ENCODE measurements at places on chromosomes 12 and 14. TPM values are rescaled to one million over a fixed set of nuclear protein-coding genes. Genes with fewer than 3 reads are reported as not detected.

DNA sequence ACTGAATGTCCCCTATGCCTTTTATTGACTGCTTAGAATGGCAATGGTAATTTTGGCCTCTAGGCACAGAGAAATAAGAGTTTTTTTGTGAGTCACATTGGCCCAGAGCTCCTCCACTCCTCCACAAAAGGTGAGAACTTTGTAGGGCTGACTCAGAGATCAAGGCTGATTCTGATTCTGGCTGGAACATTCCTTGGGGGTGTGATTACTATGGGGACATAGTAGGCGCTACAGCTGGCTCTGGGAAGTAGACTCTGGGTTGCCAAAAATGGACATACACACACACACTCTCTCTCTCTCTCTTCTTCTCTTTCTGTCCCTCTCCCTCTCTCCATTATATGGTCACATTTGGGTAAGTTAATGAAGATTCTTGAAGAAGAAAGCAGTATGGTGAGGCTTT is 174.6 kb upstream of the DDHD1 start:
- DNase-seq = no peak
- H3K27me3 ChIP-seq = no peaks in the 10 kb centered on the region

DNA sequence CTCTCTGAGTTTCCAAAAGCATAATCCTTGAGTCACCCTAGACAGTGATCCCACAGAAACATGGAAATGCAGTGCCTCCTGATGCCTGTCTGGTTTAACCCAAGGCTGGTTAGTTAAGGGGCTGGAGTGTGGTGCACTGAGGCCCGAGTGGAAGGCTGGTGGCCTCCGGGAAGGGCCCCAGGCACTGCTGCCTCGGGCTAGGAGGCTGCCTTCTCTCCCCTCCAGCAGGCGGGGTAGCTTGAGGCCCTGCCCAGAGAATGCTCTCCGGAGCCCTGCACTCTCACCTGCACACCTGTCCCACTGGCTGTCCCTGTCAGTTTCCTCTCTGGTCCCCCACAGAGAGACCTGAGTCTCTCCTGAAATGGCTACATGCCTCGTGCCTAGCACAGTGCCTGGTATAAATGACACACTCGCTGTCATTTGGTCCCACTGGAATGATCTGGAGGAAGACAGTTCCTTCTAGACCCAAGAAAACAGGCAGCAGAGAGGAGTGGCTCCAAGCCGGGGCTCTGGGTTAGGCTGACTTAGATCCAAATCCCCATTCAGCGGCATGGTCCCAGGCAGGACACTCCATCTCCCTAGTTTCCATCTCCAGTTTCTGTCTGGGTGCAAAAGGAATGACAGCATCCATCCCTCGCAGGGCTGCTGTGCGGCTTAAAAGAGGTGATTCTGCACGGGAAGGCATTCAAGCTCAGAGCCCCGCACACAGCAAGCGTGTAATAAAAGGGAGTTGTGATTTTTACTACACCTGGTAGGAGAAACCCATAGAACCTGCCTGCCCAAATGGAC is 54.0 kb downstream of the RBM19 start:
- H3K4me1 ChIP-seq = no peaks in the 10 kb centered on the region
- H3K27me3 ChIP-seq = no peaks in the 10 kb centered on the region
- no peak overlapping the region for H3K27ac ChIP-seq
- no peak for DNase-seq

DNA sequence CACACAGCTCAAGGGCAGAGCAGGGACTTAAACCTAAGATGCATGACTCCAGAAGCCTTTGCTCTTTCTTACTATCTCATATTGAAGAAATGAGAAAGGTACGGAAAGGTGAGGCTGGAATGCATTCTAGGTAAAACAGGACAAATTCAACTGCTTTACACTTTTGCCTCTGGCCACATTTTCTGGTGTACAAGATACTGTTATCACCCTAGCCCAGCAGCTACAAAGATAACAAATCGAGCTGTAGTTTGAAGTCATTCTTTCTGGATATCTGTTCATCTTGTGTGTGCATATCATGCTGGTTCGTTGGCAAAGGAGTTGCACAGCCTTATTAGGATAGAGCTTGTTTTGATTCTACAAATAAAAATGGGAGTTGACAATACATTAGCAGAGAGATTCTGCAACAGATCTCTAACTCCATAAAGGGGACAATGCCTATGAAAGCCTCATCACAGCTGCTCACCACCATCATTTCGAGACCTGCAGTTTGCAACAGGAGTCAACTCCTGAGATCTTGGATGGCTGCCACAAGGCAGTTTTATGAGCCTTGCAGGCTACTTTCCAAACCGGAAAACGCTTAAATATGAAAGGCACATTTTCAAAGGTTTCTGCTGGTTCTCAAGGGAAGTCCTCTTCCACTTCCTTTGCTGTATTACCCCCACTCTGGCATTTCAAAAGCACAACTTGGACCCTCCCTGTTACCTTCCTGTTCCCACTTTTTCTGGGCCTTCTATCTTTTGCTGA is 64.9 kb downstream of the STXBP6 start:
- peaks cover 1% of the 10 kb centered on the region for H3K27me3 ChIP-seq
- no peak overlapping the region for H3K4me3 ChIP-seq
- H3K27ac ChIP-seq = no peak overlapping the region
- DNase-seq = no peak
- no peaks in the 10 kb centered on the region for H3K4me1 ChIP-seq

DNA sequence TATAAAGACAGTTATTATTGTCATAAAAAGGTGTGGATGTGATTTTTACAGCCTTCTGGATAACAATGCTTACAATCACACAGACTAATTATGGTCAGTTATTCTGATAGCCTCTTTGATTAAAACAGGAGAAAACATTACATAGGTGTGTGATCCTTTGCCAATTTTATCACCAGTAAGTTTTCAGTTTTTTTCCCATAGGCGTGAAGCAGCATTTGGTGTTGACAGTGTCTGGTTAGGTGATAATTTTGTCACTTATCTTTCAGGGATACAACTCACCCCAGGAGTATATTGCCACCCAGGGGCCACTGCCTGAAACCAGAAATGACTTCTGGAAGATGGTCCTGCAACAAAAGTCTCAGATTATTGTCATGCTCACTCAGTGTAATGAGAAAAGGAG is 208.8 kb downstream of the EPS8 start:
- no peak for DNase-seq
- no peaks in the 10 kb centered on the region for H3K27me3 ChIP-seq
- no peaks in the 10 kb centered on the region for H3K4me1 ChIP-seq
- H3K36me3 ChIP-seq = no peaks in the 10 kb centered on the region
- H3K4me3 ChIP-seq = no peak overlapping the region

GRCh38 chr12:30095511-30095910 is 311.8 kb upstream of the TMTC1 start:
- H3K27ac ChIP-seq = no peak overlapping the region
- H3K4me1 ChIP-seq = no peaks in the 10 kb centered on the region
- no peaks in the 10 kb centered on the region for H3K36me3 ChIP-seq
- no peak for DNase-seq

- peaks cover 2% of the 10 kb centered on the region for H3K4me1 ChIP-seq
- peak; percentile 80 for DNase-seq
- H3K27ac ChIP-seq = no peak overlapping the region
- H3K27me3 ChIP-seq = no peaks in the 10 kb centered on the region
- no peak overlapping the region for H3K4me3 ChIP-seq
Observed at GRCh38 chr12:116594325-116595038, 35.3 kb downstream of the MAP1LC3B2 start.

- H3K4me3 ChIP-seq = no peak overlapping the region
- H3K4me1 ChIP-seq = no peaks in the 10 kb centered on the region
- no peaks in the 10 kb centered on the region for H3K36me3 ChIP-seq
- H3K27me3 ChIP-seq = no peaks in the 10 kb centered on the region
Observed at GRCh38 chr14:90549794-90550641, 153.2 kb downstream of the CALM1 start.

DNA sequence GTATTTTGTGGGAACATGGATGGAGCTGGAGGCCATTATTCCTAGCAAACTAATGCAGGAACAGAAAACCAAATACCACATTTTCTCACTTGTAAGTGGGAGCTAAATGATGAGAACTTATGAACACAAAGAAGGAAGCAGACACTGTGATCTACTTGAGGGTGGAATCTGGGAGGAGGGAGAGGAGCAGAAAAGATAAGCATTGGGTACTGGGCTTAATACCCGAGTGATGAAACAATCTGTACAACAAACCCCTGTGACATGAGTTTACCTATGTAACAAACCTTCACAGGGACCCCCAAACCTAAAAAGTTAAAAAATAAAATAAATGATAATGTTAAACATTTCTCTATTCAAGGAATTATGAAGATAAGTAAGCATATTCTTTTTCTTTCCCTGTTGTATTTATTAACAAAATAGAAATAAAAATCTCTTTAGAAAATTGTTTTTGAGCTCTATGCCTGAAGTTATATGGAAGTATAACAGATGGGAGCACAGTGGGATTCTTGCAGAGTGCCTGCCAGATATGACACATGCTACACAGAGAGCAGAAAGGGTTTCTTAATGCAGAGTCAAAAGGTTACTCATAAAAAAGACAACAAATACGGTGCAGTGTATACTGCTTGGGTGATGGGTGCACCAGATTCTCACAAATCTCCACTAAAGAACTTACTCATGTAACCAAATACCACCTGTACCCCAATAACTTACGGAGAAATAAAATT is 52.0 kb upstream of the SYNE2 start:
- no peak overlapping the region for H3K4me3 ChIP-seq
- no peaks in the 10 kb centered on the region for H3K36me3 ChIP-seq
- no peak overlapping the region for H3K27ac ChIP-seq
- H3K27me3 ChIP-seq = no peaks in the 10 kb centered on the region
- DNase-seq = no peak

MYO1A gene
- total RNA-seq = 0.58 TPM

DNA sequence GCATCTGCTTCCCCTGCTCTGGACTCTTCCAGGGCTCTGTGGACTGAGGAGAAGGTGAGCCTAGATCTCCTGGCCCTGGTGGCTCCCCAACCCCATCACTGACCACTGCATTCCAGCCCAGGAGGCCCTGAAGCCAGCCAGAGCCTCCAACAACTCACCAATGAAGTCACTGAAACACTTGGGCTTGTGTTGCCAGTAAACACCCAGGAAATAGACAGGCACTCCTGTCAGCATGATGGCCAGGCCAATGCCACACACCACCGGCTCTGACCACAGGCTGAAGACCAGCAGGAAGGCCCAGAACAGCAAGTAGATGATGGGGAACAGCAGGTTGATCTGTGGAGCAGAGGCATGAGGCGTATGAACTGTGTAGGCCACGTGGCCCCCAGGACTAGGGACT is 8.8 kb upstream of the CEBPE start:
- H3K4me1 ChIP-seq = no peaks in the 10 kb centered on the region
- H3K4me3 ChIP-seq = no peak overlapping the region
- H3K27ac ChIP-seq = no peak overlapping the region
- H3K36me3 ChIP-seq = peaks cover 9% of the 10 kb centered on the region
- peak; percentile 43 for DNase-seq
- H3K27me3 ChIP-seq = no peaks in the 10 kb centered on the region

All from aorta (tissue), 5 donors.